ENCODE measurements at places on chromosomes 1 and 21. TPM values are rescaled to one million over a fixed set of nuclear protein-coding genes. Genes with fewer than 3 reads are reported as not detected.

GRCh38 chr1:182433580-182433979 lies 16.4 kb upstream of the RGSL1 start:
- DNase-seq, result no peak
- H3K4me1 ChIP-seq, result no peaks in the 10 kb centered on the region
- no peak overlapping the region for H3K4me3 ChIP-seq
- H3K27ac ChIP-seq, result no peak overlapping the region

GRCh38 chr1:178470411-178470960 lies 26.3 kb downstream of the CLEC20A start:
- peaks cover 2% of the 10 kb centered on the region for H3K4me1 ChIP-seq
- no peak overlapping the region for H3K4me3 ChIP-seq
- H3K27ac ChIP-seq, result no peak overlapping the region
- peaks cover 38% of the 10 kb centered on the region for H3K36me3 ChIP-seq
- DNase-seq, result no peak

- DNase-seq, result no peak
- no peak overlapping the region for H3K27ac ChIP-seq
- no peak overlapping the region for H3K4me3 ChIP-seq
- H3K27me3 ChIP-seq, result no peaks in the 10 kb centered on the region
Observed at GRCh38 chr1:218383051-218383450, 37.9 kb downstream of the TGFB2 start.

DNA sequence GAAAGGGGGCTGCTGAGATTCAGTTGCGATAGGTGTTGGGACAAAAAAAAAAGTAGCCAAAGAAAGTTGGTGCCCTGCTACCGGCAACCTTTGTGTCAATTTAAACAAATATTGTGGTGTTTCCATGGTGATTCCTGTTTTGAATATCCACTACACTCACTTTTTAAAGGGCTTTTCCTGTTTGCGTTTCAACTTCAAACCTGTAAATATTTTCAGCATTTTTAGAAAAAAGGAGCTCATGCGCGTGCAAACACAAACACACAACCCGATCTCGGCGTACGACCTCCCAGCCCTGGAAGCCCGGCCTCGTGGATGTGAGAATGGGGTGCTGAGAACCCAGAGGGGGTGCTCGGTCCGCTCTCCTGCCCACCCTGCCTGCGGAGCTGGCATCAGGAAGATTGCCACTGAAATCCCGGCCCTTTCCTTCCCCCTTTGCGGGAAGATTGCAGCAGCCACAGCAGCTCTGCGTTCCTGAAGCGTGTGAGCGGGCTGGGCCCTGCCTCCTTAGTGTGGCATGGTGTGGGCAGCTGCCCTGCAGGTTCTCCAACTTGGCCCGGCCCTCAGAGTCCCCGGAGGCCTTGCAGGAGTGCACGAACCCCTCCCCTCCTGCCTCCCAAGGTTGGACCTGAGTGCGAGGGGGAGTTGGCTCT lies 34.8 kb downstream of the CASZ1 start:
- no peaks in the 10 kb centered on the region for H3K36me3 ChIP-seq
- H3K4me3 ChIP-seq, result no peak overlapping the region
- H3K27me3 ChIP-seq, result no peaks in the 10 kb centered on the region
- no peak for DNase-seq
- no peak overlapping the region for H3K27ac ChIP-seq

DNA sequence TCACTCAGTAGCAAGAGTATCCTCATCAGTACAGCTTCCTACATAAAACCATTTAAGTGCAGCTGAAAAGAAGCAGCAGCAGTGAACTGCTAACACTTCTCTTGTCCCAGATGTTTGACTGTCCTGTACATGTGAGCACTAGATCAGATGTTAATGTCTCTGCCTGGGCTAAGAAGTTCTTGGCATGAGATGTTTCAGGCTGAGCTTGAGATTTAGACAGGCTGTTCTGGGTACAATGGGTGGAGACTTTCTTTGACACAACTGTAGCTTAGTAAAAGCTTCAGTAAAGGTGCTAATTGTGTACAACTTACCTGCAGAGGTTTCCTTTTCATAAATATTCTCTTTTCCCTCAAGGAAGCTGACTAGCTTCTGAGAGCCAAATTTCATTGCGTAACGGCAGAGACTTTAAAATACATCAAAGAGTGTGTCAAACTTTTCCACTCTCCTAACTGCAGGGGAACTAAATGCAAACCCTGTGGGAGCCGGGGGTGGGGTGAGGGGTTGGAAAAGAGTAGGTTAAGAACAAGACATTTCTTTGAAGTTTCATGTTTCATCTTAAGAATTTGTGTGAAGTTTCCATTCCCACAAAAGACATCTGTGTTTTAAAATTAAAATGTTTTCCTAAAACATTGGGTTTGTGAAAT lies 82.1 kb upstream of the CCDC190 start:
- no peak for DNase-seq
- H3K4me3 ChIP-seq, result no peak overlapping the region
- H3K4me1 ChIP-seq, result peaks cover 4% of the 10 kb centered on the region
- no peaks in the 10 kb centered on the region for H3K27me3 ChIP-seq

The SAMSN1 gene
- total RNA-seq, result 1.0 TPM

The CELA3B gene
- total RNA-seq, result 6.7 TPM

The VANGL2 gene
- total RNA-seq, result 69.7 TPM

The ESPN gene
- total RNA-seq, result 46.1 TPM

Data from WTC11 (cell line).